ENCODE measurements at places on chromosomes 16 and 17.

DNA sequence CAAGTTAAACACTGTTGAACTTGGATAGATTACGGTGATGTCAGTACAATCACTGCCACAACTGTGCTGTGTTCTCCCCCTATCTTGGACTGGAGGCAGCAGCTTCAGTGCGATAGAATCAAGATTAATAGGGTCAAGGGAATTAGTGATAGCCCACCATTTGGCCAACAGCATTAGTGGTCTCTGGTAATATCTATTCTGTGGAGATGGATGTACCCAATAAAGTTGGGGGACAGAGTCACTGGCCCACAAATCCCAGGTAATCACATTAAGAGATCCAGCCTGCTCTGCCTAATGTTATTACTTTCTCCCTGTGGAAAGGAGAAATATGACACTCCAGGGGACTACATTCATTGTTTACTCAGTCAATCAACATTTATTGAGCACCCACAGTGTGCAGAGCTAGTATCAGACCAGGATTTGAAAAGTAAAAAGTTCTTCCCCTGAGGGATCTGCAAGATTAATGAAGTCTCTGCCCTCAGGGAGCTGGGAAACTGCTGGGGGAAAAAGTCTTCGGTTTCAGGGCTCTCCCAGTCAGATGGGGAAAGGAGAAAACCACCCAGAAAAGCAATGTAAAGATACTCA lies 23.6 kb upstream of the ATP5MC1 start:
- DNase-seq = no peak

DNA sequence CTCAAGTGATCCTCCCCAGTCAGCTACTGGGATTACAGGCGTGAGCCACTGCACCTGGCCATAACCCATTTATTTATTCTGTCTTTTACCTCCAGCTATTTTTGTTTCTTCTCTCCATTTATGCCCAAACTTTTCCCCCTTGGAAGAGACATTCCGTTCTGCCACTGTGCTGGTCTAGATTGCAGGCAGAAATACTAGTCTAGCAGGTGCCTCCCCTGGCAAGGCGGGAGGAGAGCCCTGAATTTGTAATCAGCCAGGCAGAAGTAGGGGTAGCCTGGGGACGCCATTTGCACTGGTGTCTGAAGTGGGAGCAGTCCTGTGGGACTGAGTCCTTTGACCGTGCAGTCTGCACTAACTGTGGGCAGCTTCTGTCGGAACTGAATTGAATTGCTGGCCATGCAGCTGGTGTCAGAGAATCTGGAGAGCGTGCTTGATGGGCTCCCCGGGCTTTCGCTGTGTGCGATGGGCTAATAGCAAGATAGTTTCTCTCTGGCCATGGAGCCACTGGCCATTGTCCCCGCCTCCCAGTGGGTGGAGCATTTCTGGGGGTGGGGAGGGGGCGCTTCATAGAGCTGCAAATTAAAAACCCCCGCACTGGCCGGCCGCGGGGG lies 31.5 kb upstream of the LITAF start:
- no peak for DNase-seq

- no peak for DNase-seq
Measured at GRCh38 chr16:11183035-11183812, 72.8 kb downstream of the SOCS1 start.

DNA sequence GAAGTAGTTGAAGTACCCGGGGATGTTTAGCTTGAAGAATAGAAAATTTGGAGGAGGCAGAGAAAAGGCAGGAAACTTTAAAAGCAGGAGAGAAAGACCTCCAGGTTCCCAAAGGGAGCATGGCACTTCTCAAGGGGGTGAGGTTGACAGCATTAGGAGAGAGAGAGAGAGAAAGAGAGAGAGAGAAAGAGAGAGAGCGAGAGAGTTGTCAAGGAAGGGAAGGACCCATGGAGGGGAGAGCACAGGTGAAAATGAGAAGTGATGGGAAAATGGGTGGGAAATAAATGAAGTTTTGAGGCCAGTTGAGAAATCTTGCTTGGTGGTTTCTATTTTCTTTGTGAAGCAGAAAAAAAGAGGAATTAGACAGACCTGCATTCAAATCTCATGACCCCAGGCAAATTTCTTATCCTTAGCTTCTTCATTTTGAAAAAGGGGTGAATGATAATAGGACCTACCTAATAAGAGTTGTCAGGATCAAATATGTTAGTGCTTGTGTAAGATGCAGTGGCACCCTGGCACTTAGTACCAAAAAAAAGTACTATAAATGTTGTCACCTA lies 24.0 kb downstream of the PRKCB start:
- no peak for DNase-seq

DNA sequence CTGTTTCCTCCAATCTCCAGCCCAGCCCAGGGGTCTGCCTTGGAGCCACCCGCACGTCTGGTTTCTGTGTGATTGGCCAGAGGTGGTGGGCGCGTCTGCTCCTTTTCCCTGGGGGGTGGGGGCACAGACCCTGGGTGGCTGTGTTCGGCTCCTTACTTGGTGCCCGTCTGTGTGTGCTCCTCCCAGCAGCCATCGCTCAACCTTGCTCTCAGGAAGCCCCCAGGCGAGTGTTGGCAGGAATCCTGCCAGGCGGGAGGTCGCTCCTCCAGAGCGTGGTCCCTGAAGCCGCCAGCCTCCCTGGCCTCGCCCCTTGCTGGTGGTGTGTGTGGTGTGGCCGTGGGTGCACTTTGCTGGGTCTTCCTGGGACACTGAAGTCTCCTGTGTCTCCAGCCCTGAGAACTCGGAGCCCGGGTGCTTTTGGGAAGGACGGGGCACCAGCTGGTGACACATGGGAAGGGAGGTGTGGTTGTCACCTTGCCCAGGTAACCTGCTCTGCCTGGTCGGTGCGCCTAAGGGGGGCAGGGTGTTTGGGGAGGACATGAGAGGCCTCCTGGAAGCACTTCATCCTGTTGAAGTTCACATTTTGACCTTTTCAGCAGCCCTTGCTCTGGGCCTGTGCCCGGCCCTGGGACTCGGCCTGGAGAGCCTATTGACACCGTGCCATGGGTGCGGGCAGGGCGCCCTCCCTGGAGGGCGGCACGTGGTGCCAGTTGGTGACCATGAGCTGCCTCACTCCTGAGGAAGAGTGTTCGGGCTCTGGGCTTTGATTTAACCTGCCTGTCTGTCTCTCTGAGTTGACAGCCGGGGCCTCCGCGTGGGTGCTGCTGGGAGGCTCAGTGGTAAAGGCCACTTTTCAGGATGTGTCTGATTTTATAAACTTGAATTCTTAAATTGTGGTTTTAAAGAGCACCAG lies 49.0 kb upstream of the ZNF750 start:
- DNase-seq = no peak

GRCh38 chr17:82065193-82065637 lies 389 bp downstream of the DUS1L start:
- DNase-seq = no peak

GRCh38 chr17:35666967-35667532 lies 64.4 kb upstream of the RASL10B start:
- no peak for DNase-seq

GRCh38 chr17:69949973-69950695 lies 124.9 kb upstream of the KCNJ16 start:
- DNase-seq = no peak

GRCh38 chr17:51601622-51602261 lies 341.4 kb downstream of the UTP18 start:
- no peak for DNase-seq

DNA sequence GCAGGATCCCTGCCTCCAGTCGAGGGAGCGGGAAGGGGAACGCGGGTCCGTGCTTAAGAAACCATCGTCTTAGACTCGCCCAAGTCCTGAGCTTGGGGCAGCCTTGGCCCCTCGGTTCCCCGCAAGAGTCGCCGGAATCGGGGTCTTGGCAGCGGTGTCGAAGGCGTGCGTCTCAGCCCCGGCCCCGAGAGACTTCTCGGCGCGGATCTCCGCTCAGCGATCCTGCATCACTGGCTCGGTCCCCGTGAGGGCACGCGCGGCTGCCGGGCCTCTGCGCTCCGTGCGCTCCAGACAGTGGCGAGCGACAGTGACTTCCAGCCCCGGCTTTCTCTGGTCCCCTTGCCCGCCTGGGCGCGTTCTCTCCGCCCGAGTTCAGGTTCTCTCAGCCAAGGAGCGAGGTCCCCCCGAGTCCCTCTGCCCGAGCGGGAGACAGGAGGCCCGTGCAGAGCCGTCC lies 380 bp downstream of the HS3ST3A1 start:
- DNase-seq = no peak

GRCh38 chr17:50015146-50015545 lies 20.1 kb upstream of the DLX3 start:
- DNase-seq = no peak

DNA sequence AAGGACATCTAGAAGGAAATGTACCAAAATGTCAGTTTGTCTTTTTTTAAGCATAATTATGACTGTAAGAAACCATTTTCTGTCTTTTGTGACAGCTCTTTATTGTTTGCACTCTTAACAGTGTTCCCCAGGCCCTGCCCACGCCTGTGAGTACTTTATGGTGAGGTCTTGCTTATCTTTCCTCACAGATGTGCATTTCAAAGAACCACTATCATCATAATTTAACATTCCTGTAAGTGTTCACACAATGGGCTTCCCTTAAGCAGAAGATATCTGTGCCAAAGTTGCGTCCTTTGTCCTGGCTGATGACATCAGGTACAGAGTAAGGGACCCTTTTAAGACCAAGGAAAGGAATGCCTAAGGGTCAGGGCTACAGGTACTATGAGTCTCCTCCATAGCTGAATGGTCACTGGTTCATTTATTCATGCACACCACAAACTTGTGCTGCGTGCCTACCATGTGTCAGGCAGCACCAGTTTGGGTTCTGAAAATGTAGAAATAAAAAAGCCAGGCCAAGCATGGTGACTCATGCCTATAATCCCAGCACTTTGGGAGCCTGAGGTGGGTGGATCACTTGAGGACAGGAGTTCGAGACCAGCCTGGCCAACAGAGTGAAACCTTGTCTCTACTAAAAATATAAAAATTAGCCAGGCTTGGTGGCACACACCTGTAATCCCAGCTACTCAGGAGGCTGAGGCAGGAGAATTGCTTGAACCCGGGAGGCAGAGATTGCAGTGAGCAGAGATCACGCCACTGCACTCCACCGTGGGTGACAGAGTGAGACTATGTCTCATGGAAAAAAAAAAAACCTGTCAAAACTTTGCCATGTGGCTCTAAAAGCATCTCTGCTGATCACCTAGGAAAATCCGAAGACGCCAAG lies 55.4 kb upstream of the NLK start:
- no peak for DNase-seq

DNA sequence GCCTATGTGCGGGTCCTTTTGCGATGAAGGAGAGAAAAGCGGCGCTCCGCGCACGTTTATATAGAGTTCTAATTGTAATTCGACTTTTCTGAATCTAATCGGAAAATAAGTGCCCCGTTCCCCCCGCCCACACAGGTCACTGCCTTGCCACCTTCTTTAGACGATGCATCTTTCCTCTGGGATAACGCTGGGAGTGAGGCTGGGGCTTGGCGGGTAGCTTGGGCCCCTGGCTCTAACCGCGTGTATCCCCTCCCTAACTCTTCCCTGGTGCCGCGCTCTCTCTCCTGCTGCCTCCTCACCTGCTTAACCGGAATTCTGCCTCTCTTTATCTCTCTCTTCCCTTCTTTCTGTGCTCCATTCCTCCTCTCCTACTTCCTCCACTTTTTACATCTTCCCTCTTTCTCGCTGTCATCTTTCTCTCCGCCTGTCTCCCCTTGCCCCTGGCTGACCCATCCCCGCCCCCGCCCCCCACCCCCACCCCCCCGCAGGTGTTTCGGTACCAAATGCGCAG lies 2.6 kb downstream of the LHX1 start:
- DNase-seq = no peak

DNA sequence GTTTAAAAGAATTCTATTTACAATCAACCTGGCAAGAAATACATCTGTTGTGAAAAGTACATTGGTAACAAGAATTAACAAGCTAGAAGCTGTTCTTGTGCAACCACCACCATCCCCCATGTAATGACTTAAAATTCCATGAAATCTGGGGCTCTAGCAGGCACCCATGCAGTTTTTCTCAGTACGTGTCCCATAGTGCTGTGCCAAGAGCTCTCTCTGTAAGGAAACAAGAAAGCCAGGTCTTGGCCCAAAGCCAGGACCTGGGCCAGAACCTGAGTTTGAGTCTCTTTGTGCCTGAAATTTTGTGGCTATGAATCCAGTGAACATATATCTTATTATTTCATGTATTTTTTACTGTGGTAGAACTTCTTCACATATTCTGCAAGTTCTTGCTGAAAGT lies 46.6 kb downstream of the NUP93 start:
- DNase-seq = no peak

DNA sequence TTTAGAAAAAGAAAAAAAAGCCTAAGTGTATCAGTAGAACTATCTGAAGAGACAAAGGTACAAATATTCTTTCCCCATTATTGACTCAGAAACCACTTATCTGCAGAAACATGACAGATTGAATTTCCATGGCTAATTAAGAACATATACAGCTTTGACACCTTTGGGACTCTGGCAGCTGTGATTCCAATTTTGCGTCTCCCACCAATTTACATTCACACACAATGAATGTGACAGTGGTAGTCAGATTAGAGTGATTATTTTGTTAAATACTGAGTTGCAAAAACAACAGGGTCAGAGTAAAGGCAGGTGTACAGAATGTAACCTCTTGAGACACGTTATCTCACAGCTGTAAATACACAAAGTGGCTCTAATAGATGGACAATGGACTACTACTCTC lies 5.3 kb upstream of the PPM1D start:
- DNase-seq = no peak

Data from stimulated activated CD8-positive, alpha-beta memory T cell treated with anti-CD3 and anti-CD28 coated beads, Interleukin-4, amount 100 ng/mL, for 24 hours (primary cell).